ENCODE measurements at places on chromosomes 13 and 19.

GRCh38 chr19:42552086-42553065 is 24.1 kb upstream of the CEACAM1 start:
- DNase-seq: no peak

- no peak for DNase-seq
Observed at GRCh38 chr19:2549701-2550191, 73.8 kb downstream of the GADD45B start.

DNA sequence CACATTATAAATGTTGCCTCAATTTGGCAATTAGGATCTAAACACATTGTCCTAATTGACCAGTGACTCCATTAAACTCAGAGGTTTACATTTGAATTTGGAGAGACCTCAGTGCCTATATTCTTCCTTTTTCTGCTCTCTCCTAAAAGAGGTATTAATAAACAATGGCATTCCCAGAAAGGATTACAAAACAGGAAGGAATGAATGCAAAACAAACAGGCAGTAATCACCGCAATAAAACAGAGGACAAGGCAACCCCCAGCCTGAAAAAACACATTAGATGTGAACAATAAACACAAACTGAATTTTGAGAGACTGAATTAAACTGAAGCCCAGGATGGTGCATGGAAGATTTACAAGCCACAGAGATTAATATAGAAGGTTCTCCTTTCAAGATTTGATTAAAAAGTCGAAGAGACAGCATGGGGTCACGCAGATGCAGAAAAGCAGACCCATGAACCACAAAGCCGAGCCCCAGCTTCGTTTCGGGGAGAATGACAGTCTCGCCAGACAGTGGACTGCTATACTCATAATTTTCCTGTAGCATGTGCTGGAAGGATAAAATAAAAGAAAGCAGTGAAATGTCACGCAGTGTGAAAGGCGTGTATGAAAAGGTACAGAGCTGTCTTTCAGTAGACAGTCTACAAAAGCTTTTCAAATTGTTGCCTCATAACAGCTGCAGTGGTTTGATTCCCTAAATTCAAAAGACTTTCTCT is 503.0 kb downstream of the LIG4 start:
- DNase-seq: no peak

DNA sequence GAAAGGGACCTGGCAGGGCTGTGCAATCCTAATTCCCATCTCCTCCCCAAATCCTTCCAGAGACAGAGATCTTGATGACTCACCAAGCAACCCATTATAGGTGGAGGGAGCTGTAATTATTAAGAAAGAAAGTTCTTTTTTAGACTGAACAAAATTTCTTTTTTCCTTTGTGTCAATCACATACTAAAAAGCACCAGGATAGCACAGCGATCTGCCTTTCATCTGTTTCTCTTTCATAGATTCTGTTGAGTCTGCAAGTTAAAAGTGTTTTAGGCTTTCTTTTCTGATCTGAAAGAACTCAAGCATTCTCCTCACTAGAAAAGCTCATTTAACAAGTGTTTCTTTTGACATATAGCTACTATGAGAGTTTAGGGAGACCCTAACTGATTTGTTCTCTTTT is 222.8 kb downstream of the DCT start:
- DNase-seq: no peak

GRCh38 chr13:21594715-21595545 is 9.0 kb downstream of the MICU2 start:
- DNase-seq: no peak

GRCh38 chr19:39446365-39447084 is 1.1 kb downstream of the SUPT5H start:
- no peak for DNase-seq

GRCh38 chr13:51659276-51660127 is 75.2 kb downstream of the WDFY2 start:
- DNase-seq: no peak

- DNase-seq: peak; percentile 64
Observed at GRCh38 chr19:42450314-42450934, 7.7 kb upstream of the CXCL17 start.

- no peak for DNase-seq
Observed at GRCh38 chr13:39586151-39586550, 16.8 kb downstream of the LHFPL6 start.

DNA sequence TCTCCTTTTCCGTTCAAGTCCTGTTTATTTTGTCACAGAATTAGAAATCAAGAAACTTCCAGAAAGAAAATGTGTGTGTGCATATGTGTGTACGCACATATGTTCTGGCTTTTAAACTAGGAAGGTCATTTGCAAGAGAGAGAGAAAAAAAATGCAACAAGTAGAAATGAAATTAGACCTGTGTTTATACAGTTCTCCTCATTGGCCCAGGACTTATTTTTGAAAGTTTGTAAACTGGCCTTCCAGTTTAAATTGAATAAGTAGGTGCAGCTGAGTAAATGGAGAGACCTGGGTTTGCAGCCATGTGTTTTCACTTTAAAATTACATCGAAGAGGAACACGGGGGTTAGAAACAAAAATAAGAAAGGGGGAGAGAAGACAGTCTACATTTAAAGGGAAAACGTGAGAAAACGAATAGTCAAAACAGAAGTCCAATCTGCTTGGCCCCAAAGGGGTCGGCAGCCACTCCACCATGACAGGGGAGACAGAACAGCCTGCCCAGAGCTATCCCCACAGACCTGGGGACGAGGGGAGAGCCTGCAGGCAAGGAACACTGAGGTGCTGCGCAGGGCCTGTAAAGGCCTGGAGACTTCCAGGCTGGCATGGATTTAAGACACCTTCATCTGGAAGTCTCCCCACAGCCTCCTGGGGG is 216.8 kb upstream of the MAB21L1 start:
- DNase-seq: no peak

DNA sequence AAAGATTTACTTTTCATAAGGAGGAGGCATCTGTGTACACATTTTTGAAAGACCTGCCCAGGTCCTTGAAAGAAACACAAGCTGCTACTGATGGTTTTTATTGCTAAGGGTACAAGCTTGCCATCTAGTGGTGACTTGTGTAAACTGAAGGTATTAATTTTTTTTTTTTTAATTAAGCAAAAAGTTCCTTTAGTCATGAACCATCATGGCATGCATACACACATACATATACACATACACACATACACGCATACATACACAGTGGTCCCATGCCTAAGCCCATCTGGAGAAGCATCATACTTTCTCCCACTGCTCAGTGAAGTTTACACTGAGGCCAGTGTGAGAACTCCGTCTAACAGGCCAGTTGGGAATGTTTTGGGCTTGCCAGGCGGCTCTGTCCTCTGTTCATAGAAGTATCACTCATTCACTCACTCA is 312.5 kb downstream of the DCLK1 start:
- DNase-seq: peak; percentile 80

DNA sequence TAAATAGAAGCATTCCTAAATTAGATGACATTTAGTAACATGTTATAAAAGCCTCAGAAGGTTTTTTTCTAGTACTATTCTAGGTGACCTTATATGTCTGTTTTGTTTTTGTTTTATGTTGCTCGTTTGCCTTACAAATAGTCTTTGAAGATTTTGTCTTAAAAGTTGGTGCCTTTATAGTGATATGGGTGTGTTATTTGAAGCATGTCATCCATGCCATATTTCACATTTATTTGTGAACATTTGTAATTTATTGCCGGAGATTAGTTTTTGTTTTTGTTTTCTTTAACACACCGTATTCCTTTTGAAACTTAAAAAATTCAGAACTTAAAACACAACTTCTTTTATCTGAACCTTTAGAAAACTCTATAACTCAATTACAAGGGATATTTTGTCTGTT is 422.8 kb upstream of the PCDH9 start:
- no peak for DNase-seq

- no peak for DNase-seq
Observed at GRCh38 chr19:40159744-40160143, 31.5 kb upstream of the MAP3K10 start.

DNA sequence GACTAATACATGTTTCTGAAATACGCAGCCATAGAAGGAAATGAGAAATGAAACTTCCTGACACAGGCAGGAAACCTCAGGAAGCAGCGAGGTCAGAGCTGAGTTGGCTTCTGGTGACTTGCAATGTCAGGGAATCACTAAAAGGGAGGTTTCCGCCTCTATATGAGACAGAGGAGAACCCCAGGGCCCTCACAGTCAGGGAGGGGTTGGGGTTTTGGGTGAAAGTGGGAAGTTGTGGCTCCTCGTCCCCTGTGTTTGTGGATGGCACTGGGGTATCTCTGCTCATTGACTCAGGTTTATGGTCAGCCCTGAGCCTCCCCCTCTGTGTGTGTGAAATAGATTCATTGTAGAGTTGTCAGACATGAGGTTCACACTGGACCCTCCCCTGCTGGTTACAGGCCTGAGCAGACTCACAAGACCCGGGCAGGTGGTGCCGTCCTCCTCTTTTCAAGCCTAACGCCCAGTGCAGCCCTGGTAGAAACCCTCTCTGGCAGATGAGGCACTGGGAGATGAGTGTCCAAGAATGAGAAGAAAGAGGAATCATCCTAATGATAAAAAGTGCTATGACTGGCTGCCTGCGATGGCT is 5.5 kb upstream of the LILRA6 start:
- no peak for DNase-seq

GRCh38 chr19:18834644-18834984 is 2.9 kb downstream of the UPF1 start:
- DNase-seq: no peak

GRCh38 chr13:78299832-78300623 is 303.3 kb downstream of the POU4F1 start:
- no peak for DNase-seq

GRCh38 chr19:1618157-1619093 is 13.2 kb upstream of the UQCR11 start:
- DNase-seq: no peak

GRCh38 chr13:99033814-99034213 is 56.0 kb upstream of the DOCK9 start:
- peak; percentile 3 for DNase-seq

DNA sequence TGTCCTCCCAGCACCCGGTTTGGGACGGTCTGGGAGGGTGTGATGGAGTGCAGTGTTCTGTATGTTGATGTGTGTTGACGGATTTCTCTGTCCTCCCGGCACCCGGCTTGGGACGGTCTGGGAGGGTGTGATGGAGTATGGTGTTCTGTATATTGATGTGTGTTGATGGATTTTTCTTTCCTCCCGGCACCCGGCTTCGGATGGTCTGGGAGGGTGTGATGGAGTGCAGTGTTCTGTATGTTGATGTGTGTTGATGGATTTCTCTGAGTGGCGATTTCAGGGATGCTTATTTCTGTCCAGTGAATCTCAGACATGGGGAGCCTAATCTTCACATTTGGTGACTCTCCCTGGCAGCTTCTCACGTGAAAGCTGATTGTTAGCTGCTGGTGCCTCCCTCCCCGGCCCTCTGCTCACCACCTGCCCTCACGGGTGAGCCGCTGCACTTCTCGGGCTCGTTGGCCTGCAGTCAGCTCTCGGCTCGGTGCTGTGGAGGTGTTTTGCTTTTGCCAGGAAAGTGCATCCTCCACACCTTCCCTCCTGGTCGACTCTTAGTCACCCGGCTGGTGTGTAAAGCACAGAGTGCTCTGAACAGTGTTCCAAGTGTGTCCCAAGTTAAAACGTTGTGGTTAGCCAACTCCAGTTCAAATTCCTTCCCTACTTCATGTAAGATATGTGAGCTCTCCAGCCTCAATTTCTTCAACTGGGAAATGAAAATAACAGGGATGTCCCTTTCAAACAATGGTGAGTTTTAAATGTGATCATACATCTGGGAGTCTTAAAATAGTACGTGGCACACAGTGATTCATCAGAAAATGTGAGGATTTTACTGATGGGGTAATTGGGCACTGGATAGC is 54.6 kb downstream of the ATP11A start:
- DNase-seq: no peak

- DNase-seq: no peak
Observed at GRCh38 chr19:57812226-57812625, 2.5 kb downstream of the ZNF552 start.

GRCh38 chr13:85997587-85997986 is 198.4 kb upstream of the SLITRK6 start:
- no peak for DNase-seq

DNA sequence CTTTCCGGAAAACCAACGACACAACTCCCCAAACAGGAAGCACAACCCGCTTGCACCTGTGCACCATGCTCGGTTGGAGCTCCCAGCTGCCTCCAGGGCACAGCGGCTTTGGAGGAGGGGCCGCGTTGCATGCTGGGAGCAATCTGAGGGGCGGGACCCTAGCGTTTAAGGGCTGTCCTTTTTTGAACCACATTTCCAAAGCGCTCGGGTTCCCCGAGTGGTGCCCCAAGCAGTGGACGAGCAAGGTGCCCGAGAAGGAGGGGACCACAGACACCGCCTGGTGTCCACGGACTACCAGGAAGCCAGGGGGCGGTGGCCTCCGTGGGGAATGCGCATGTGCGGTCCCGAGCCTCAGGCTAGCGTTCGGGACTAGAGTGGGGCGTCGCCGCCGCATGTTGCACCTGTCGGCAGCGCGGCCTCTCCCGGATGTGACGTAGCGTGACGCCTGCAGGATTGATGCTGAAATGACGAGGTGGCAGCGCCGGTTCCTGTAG is 11.9 kb upstream of the ZNF57 start:
- no peak for DNase-seq

DNA sequence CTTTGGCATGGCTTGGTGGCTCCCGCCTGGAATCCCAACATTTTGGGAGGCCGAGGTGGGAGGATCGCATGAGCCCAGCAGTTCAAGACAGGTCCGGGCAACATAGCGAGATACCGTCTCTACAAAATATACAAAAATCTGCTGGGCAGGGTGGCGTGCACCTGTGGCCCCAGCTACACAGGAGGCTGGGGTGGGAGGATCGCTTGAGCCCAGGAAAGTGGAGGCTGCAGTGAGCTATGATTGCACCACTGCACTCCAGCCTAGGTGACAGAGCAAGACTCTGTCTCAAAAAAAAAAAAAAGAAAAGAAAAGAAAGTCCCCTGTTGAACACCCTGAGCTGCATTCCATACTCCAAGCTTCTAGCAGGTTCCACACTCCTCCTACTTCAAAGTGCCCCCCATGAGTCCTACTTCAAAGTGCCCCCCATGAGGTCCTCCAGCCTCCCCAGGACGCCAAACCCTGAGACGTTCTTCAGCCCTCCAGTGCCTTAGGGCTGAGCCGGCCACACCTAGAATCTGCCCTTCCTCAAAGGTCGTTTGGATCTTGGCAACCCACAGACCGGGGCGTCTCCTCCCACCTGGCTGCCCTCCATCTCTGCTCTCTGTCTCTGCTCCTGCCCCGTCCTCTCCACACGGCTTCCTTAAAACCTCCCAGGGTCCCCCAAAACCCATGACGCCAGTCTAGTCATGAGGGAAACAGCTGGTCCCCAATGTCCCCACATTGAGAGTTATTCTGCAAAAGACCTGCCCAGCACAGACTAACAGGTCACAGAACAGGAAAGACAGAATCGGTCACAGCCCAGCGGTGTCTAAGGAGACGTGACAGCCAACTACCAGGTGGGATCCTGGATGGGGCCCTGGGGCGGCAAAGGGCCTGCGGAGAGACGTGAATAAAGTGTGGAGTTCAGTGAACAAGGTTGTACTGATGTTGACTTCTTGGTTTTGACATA is 4.8 kb downstream of the TJP3 start:
- DNase-seq: no peak

- DNase-seq: no peak
Observed at GRCh38 chr19:41930926-41931592, 2.8 kb upstream of the ERFL start.

- no peak for DNase-seq
Observed at GRCh38 chr19:35337984-35338296, 9.0 kb downstream of the CD22 start.

All from NCI-H446 treated with DMSO at 0.1 percent for 48 hours (cell line).